ENCODE measurements at places on chromosomes 7 and 10. TPM values are rescaled to one million over a fixed set of nuclear protein-coding genes. Genes with fewer than 3 reads are reported as not detected.

HMX2 gene
- not detected for total RNA-seq

C1QL3 gene
- 0.52 TPM for total RNA-seq

- no peak overlapping the region for H3K4me3 ChIP-seq
- no peak overlapping the region for H3K27ac ChIP-seq
- no peaks in the 10 kb centered on the region for H3K4me1 ChIP-seq
- no peak for DNase-seq
- H3K36me3 ChIP-seq, result no peaks in the 10 kb centered on the region
Measured at GRCh38 chr10:109517748-109518147, 405.6 kb downstream of the XPNPEP1 start.

DNA sequence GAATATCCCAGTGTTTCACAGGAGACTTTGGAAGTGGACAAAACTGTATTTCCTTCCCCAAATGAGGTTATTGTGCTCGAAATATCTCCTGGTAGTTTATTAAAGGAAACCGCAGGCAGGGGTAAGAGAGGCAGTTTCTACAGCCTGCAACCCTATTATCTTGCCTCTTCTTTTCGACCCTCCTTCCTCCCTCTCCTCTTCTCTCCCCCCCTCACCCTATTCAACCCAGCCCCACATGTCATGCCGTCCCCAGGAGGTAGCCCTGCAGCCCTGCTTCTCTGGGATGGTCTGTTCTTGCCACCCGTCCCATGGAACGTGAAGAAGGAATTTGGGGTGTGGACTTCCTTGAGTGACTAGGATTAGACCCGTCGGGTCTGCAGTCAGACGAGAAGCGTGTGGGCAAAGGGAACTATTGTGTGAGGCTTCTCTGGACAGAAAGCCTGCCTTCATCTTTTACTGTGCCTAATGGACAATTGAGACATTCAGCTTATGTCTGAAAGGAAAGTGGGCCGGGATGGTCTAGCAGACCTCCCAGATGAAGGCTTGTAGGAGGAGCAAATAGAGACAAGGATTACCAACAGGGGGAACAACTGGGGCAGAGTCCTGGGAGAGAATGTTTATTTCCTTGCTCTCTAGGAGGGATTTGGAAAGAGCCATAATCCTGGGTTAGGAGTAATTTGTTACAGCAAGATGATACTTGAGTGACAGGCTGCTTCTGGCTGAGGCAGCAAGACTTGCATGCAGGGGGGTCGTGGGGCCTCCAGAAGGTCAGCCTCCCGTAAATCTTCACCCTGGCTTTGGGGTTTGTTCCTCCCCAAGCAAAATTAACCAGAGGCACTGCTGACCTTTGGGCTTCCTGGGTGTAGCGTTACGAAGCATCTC, 77.8 kb downstream of the TCF7L2 start:
- H3K36me3 ChIP-seq, result no peaks in the 10 kb centered on the region
- no peak for DNase-seq
- peaks cover 30% of the 10 kb centered on the region for H3K4me1 ChIP-seq
- H3K27ac ChIP-seq, result peak overlapping the region; percentile 50
